Activated CD8-positive, alpha-beta memory T cell treated with anti-CD3 and anti-CD28 coated beads for 1 hour (primary cell): ENCODE measurements at places on chromosomes 3 and 15.
A peak's percentile ranks its signal among the peaks of the same experiment; 100 is the strongest.

DNA sequence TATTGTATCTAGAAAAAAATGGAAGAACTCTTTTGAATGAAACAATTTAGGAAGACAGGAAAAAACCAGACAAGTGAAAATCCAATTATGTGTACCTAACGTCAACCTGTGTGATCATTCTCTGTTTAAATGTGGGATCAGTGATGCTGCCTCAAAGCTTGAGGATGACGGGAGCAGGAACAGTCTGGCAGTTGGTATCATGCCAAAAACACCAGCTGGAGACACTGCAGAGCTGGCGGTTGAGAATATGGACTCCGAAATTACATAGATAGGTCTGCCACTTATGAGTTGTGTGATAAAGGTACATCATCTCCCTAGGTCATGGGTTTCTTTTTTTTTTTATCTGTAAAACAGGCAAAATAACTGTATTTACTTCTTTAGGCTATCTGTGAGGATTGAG is 480.5 kb downstream of the CNTN4 start:
- DNase-seq = no peak

DNA sequence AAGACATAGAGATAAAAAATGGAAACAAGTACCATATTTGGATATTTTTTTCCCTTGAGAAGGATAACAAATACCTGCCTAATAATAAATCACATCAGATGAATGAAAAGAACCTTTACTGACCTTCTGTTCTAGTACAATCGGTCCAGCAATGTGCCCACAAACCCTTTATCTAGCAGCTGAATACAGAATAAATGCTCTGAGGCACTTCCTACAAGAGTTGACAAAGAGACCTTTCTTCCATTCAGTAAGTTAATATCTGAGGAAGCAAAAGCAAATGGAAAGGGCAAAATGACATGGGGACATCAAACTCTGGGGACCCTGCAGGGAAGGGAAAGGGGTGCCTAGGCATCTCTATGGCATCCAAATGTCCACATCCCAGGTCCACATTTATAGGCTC is 115.8 kb downstream of the NEK10 start:
- DNase-seq = no peak

GRCh38 chr15:46795685-46796084 is 921.6 kb upstream of the SEMA6D start:
- no peak for DNase-seq

DNA sequence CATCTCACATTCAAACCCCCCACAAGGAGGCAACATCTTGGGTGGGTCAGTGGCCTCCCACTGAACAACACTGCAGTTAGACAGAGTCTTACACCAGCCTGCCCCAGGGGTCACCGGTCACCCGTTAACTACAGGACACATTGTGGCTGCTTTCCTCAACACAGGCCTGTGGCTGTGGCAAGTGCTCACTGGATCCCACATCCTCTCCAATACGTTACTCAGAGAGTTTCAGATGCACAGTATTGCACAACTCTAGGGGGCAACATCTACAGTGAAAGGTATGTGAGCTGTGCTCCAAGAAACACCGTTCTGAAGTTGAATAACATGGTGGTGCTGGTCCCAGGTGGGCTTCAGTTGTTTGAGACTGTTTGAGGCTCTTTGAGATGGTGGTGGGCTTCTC is 41.0 kb downstream of the CTDSPL start:
- no peak for DNase-seq

GRCh38 chr3:192564611-192565010 is 162.7 kb downstream of the FGF12 start:
- no peak for DNase-seq

DNA sequence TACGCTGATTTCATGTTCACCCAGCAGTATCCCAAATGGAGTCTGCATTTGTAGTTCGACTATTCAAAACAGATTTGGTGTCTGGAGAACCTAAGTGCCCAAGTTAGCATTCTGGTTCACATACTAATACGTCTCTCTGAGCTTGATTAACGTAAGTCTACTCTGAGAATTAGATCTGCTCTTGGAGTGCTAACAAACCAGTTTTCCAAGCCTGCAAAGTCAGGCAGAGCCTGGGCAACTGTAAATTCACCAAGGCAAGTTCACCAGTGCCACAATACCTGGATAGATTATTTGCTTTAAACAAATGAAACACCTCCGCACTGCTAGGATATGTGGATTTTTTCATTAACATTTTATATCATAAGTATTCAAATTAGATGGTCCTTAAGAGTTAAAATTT is 912.6 kb downstream of the ROBO1 start:
- DNase-seq = no peak

DNA sequence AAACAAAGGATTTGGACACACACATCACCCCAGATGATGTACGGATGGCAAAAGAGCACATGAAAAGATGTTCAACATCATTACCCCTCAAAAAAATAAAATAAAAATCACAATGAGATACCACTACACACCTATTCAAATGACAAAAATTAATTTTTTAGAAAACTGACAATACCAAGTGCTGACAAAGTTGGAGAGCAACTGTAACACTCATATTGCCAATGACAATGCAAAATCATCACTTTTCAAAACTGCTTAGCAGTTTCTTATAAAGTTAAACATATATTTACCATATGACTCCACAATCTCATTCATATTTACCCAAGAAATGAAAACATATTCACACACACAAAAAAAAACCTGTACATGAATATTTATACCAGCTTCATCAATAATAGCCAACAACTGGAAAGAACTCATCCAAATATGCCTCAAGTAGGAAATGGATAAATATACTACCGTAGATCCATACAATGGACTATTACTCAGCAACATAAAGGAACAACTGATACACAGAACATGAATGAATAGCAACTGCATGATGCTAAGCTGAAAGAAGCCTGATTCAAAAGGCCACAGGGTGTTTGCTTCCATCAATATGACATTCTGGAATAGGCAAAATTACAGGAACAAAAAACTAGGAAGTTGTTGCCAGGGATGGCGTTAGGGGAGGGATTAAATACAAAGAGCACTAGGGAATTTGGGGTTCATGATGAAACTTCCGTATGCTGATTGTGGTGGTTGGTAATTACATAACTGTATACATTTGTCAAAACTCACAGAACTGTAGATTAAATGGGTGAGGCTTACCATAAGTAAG is 1.3 kb downstream of the FSIP1 start:
- DNase-seq = no peak

- no peak for DNase-seq
Observed at GRCh38 chr3:71064291-71064955, 519.1 kb downstream of the FOXP1 start.

DNA sequence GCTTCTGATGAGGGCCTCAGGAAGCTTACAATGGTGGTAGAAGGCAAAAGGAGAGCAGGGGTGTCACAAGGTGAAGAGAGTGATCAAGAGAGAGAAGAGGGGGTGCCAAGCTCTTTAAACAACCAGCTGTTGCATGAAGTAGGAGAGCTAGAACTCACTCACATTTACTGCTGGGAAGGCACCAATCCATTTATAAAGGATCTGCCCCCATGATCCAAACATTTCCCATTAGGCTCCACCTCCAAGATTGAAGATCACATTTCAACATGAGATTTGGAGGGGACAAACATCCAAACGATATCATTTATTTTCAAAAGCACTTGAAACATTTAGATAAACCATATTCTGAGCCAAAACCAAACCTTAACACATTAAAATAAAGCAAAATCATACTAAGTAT is 26.3 kb downstream of the ANKRD28 start:
- DNase-seq = no peak

GRCh38 chr3:102114264-102114979 is 265.1 kb downstream of the NFKBIZ start:
- peak; percentile 10 for DNase-seq
